Cortex of kidney (tissue), 1 donor: ENCODE measurements at places on chromosomes 7 and 10.

- no peak for DNase-seq
Observed at GRCh38 chr7:148173369-148173768, 417.2 kb upstream of the C7orf33 start.

DNA sequence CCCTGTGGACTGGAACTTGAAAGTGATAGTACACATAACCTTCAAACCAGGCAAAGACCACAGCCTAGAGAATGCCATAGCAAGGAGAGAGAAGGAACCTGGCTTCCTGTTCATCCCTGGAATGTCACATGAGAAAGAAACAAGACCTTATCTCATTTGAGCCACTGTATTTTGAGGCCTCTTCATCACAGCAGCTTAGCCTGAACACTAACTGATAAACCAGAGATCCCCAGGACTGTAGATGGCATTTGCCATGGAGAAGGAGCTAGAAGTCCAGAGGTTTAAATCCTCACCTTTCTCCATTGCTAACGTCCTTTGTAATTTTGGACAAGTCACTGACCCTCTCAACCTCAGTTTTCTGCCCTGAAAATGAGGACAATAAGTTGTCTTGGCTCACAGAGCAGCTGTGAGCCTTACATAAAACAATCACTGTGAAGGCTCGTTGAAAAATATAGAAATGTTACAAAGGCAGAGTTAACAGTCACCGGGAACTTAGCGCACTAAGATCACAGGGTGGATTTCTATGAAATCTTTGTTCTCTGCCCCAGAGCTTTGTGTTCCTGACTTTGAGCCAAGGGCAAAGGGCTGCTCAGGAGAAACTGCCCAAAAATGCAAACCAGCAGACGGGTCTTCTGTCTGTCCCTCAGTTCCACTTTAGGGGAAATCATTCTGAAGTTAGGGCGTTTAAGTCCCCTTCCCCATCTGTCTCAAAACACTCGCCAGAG is 197.0 kb downstream of the USP6NL start:
- DNase-seq = no peak

DNA sequence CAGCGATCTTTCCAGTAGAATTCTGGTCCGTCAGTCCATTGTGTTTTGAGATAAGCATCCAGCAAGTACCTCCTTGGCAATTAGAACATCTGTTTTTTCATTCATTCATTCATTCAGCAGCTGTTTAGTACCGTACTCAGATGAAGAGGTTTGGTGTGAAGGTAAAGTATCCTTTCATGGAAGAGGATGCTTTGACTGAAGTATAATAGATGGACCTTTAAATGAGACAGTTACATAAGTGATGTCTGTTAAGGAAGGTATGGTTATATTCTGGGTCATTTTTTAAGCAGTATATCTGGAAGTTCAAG is 1.2 kb downstream of the MAPK8 start:
- DNase-seq = no peak

DNA sequence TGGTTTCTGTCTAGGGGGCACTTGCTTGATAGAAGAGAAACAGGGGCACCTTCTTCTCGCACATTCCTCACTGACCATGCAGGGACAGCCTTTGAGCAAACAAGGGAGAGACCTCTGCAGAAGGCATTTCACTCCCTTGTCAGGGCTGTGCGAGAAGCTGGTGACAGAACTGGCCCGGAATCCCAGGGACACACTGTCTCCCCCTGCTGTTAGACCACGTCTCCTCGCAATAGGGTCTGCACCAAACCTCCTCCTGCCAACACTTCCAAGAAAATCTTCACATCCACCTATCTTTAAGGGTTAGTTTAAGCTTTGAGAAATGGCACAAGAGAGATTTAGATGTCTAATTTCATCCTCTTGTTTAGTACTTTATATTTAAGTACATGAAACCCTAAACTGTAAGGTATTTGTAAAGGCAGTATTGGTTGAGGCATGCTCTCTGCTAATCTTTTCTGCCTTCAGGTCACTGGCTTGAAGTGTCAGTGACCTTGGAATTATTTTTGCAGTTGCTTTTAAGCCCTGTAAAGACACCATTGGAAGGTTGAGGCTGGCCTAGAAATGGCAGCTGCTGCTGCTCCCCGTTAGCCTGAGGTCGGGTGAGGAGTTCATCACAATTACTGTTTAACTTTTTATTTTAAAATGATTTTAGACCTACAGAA is 37.0 kb downstream of the RBM20 start:
- DNase-seq = no peak

- DNase-seq = no peak
Observed at GRCh38 chr10:88115968-88116367, 252.5 kb downstream of the PTEN start.

DNA sequence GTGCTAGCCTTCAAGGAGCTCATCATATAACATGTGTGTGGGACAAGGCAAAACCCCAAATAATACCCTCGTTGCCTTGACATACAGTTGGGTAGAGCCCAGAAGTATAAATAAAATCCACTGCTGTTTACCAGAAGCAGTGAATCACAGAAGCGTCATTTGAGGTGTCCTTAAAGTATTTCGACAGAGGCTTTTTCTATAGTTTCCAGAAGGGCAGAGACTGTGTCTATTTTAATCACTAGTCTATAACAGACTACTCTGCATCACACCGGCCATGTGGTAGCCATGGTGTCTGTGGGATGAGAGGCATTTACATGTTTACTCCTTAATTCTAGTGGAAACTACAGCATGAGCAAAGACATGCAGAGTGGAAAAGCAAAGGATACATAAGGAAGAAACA is 131.3 kb downstream of the CTTNBP2 start:
- DNase-seq = no peak

DNA sequence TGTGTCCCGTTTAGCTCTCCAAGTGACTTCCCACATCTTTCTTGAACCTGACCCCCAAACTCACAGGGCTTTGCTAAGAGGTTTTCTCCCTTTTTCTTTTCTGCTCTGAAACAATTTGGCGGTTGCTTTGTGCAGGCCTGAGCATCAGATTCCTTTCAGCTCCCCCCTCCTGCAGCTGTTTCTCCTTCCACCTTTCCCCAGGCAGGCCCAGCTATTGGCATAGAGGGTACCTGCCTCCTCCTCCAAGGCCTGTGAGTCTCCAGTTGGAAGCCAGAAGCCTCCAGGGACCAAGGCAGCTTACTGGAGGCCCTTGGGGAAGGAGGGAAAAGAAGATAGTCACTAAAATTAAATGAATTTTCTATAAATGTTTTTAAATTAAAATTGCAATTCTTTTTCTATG is 7.7 kb downstream of the VAX1 start:
- no peak for DNase-seq

DNA sequence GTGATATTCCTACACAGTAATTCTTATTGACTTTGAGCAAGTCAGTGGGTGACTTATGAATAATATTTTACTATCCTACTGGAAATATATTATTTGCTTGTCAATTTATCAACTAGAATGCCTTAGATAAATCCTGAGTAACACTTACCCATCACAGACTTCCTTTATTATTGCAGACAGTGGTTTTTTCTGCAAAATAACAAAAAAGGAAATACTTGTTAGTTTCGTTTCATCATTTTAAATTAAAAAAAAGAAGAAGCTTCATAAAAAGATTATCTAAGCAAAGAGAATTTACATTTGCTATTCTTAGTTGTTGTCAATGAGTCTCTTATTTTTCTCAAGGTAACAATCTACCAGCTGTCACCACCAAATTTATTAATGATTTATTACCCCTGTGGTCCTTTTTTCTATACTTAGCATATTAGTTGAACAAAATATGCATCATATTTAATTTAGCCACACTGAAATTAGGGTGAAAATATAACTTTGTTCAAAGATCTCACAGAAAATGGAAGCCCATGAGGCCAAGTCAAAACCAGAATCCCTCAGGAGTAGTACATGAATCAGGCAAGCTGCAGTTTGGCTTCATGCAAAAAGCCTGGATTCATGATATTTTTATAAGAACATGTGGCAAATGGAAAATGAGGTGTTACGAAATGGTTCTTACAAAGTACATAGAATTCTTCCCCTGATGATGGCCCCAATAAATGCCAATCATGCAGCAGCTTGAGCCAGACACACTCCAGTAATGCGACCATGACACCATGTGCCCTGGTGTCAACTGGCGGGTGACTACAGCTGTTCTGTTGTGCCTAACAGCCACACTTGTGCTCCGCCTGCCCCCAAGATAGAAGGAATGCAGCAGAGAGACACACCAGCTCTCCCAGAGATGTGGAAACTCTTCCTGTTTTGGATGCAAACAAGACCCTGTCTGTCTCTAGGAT is 132.6 kb downstream of the ELMO1 start:
- DNase-seq = no peak

DNA sequence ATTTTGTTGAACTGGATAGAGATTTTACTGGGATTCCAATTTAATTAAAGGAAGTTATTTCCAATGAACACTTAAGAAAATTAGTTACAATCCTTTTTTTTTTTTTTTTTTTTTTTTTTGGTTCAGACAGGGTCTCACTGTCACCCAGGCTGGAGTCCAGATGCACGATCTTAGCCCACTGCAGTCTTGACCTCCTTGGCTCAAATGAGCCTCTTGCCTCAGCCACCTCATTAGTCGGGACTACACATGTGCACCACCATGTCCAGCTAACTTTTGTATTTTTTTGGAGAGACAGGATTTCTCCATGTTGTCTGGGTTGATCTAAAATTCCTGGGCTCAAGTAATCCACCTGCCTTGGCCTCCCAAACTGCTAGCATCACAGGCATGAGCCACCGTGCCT is 2.5 kb upstream of the ARL5B start:
- DNase-seq = no peak

- no peak for DNase-seq
Observed at GRCh38 chr10:31353574-31353973, 34.6 kb downstream of the ZEB1 start.

DNA sequence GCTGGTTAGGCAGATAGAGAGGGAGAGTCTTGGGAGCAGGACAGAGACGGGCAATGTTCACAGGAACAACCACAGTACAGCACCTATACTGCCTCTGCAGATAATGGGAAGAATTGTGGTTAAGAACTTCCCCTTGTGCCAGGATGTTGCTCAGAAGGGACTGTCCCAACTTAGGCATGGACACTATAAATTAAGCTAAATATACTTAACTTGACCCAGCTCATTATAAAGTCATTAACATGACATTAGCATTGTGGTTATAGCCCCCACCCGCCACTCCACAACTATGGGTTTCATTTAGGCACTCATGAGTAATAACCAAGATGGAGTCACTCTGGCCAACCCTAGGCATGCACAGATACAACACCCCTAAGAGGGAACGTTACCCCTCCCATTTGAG is 310.9 kb upstream of the NRG3 start:
- no peak for DNase-seq

DNA sequence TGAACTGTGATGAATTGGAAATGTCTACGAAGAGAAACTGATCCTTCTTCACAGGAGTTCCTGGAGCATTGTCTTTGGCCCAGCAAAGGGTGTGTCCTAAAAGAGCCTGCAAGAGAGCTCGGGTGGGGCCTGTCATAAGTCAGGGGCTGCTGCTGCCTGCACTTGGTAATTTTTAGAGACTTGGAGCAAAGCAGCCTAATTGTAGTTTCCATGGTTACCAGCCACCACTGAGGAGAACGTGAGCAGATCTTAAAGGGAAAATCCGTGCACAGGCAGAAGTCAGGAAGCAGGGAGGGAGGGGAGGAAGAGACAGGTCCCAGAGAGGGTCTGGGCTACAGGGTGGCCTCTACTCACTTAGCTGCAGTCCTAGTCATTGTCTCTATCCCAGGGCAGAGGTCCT is 463.6 kb downstream of the PLXNA4 start:
- no peak for DNase-seq

DNA sequence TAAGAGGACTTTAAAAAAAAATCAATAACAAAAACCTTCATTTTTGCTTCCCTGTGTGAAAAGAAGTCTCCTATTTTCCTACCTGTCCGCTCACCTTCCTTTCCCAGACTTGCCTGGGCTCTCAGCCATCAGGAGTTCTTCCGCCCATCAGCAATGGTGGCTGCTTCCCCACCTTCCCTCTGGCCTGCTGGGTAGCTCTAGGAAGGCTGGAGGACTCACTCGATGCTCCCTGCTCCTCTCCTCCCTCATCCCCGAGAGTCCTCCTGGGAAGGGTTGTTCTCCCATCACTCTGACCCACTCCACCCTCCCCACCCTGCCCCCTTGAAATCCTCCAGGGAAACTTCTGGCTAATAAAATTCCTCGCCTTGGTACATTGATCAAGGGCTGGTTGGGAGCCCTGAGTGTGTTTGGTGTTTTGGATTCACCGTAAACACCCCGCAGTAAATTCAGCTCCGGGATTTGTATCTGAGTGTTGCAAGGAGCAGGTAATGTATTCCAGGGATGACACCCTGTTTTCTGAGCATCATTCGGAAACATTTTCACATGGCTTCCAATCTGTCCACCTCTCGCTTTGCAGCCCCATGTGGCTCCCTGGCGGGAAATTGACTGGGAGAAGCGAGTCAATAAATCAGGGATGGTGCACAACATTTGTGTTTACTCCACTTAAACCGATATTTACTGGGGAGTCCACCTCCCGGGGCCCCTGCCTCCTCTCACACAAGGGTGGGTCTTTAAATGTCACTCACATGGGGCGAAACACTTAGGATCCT is 126.4 kb upstream of the SDK1 start:
- no peak for DNase-seq

DNA sequence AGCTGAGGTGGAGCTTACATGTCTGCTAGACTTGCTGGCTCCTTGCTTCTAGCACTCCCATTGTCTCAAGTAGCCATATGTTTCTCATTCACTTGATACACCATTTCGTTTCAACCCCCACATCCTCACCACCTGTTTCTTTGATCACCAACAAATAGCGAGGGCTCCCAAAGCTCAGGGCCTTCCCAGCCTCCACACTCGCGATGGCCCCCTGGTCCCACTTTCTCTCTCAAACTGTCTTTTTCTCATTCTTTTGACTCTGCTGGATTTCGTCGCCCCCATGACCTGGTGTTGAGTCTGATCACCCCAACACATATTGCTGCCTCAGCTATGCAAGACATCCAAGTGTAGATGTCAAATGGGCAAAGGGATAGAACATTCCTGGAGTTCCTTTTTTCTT is 26.0 kb upstream of the SMNDC1 start:
- DNase-seq = no peak

DNA sequence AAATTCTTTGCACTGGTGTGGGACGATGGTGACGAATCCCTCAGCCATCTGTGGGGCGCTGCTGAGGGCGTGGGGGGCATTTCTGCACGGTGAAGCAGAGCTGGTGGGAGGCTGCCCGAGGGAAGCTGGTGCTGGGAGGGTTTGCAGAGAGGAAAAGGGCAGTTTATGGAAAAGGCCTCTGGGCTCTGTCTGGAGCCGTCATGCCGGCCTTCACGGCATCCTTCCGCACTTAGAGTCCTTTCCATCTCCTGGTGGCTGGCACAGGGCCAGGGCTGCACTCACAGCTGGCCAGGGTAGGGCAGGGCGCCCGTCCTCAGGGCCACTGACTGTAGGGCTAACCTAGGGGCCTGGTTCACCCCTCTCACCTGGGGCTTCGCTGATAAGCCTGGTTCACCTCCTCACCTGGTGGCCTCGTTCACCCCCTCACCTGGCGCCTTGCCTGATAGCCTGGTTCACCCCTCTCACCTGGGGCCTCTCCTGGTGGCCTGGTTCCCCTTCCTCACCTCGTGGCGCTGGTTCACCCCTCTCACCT is 598 bp upstream of the AMZ1 start:
- no peak for DNase-seq

- DNase-seq = no peak
Observed at GRCh38 chr7:47327346-47327697, 254.6 kb downstream of the TNS3 start.

GRCh38 chr7:143250822-143251221 is 12.4 kb upstream of the GSTK1 start:
- DNase-seq = no peak

- no peak for DNase-seq
Observed at GRCh38 chr7:130481898-130482297, 10.0 kb upstream of the MEST start.

- DNase-seq = no peak
Observed at GRCh38 chr7:30166155-30166840, 31.5 kb downstream of the MTURN start.
